ENCODE measurements at places on chromosomes 3 and 15. TPM values are rescaled to one million over a fixed set of nuclear protein-coding genes. Genes with fewer than 3 reads are reported as not detected.

DNA sequence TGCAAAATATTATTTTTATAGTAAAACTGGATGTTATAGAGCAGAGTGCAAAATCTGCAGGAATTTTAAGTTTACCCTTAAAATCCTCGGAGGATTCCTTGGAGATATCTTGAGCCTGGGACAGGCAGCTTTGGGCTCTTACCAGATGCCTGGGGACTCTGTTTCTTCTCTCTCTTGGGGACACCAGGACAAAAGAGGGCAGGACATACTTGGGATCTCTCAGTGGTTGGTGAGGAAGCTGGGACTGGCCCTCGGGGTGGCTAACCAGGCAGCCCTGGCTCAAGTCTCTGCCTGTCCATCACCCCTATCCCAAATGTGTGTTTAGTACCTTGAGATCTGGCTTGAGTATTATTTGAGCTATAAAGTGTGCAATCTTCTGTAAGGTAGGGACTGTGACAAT lies 38.6 kb downstream of the TKT start:
- H3K27ac ChIP-seq = no peak overlapping the region
- H3K27me3 ChIP-seq = no peaks in the 10 kb centered on the region
- no peaks in the 10 kb centered on the region for H3K4me1 ChIP-seq
- no peak for DNase-seq
- no peaks in the 10 kb centered on the region for H3K36me3 ChIP-seq
- no peak overlapping the region for H3K4me3 ChIP-seq

GRCh38 chr3:151560738-151561137 lies 99.9 kb upstream of the IGSF10 start:
- H3K27me3 ChIP-seq = no peaks in the 10 kb centered on the region
- H3K4me3 ChIP-seq = no peak overlapping the region
- no peaks in the 10 kb centered on the region for H3K36me3 ChIP-seq
- no peak overlapping the region for H3K27ac ChIP-seq
- no peaks in the 10 kb centered on the region for H3K4me1 ChIP-seq

The FLNB gene
- 265 TPM for total RNA-seq

GRCh38 chr3:4711680-4711992 lies 218.5 kb downstream of the ITPR1 start:
- no peak overlapping the region for H3K27ac ChIP-seq
- no peak for DNase-seq
- H3K27me3 ChIP-seq = no peaks in the 10 kb centered on the region
- H3K4me3 ChIP-seq = no peak overlapping the region

Data from tibial nerve (tissue), 4 donors.